ELR (cell line): ENCODE measurements at places on chromosomes 12 and 14.

GRCh38 chr12:118649765-118650585 lies 273.6 kb downstream of the SUDS3 start:
- no peak for DNase-seq

DNA sequence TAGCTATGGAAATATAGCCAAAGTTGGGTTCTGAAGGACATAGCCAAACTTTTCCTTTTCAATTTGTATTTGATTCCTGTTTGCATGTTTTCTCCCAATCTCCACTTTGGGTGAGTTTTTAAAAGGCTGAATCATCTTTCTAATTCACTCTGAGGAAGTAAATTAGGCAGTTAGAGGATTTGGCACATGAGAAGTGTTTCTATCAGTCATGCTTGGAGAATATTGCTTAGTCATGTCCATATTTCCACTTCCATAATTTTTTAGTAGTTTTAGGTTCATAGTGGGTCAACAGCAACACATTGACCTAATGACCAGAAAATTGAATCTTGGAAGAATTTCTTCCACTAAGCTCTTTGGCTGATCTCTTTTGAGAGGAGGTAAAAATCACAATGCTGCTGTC lies 21.8 kb downstream of the IRAK3 start:
- DNase-seq = no peak

DNA sequence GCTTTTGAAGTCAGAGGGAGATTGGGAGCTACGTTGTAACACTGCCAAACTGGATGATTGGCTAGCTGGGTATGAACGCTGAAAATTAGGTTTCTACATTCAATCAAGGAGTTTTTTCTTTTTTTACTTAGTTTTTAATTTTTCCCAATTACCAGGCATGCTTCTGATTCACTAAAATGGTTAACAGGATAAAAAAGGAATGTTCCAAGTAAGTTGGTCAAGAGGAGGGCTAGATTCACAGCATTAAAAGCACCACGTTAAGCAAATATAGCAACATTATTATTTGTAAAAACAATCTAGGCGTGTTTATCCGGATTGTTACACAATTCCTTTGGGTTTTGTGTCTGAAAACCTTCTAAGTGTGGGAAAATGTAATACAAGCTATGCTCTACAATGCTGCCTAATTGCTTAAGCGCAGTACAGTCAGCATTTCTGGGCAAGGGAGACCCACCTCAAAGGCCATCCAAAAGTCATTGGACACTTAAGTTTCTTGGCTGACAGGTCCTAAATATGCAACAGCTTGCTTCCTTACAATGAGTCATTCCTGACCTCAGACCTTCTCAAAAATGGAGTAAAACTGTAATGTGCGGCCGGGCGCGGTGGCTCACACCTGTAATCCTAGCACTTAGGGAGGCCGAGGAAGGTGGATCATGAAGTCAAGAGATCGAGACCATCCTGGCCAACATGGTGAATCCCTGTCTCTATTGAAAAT lies 1.2 kb downstream of the RPLP0 start:
- DNase-seq = peak; percentile 80

GRCh38 chr14:71514941-71515919 lies 417.0 kb upstream of the RGS6 start:
- no peak for DNase-seq

DNA sequence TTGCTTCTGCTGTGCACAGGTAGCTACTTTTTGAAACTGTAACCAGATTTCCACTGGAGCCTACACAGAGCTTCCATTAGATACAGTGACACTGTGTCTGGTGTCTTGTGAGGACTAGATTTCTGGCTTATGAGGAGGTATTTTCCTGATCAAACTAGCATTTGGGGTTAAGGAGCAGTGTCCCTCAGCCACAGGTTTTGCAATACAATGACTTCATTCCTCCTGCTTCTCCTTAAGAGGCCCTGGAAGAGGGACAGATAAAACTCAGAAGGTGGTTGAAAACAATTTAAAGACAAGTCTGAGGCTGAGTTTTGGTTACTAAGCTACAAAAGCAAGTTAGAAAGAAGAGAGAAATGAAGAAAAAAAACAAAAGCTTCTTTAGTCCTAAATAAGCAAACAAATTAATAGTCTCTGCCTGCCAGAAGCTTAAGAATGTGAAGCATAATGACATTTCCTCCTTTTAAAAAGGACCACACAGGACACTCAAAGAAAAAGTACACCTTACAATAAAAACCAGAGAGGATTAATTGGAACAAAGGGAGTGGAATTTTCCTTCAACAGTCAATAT lies 53.0 kb downstream of the PKP2 start:
- DNase-seq = no peak
